ENCODE measurements at places on chromosomes 13 and 19.

DNA sequence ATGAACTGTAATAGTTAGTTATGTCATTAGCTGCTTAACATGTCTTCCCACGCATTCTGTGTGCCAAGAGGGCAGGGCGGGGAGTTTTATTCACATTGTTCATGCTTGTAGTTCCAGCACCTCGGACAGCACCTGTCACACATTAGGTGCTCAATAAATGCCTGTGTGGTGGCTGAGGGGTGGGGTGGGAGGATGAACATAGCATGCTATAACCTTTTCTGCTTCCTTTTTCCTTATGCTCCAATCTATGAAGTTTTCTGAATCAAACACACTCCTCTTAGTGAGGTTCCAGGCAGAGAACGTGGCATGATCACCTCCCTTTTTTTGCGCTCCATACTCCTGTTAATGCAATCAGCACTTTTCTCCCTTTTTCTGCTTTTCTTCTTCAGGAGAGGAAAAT is 15.8 kb upstream of the PTPRS start:
- no peak for DNase-seq

GRCh38 chr19:33296488-33296971 is 5.8 kb downstream of the CEBPA start:
- no peak for DNase-seq

GRCh38 chr19:17289489-17289888 is 7.8 kb downstream of the ANKLE1 start:
- DNase-seq, result no peak

- no peak for DNase-seq
Observed at GRCh38 chr19:49559443-49559842, 20.9 kb downstream of the NOSIP start.

DNA sequence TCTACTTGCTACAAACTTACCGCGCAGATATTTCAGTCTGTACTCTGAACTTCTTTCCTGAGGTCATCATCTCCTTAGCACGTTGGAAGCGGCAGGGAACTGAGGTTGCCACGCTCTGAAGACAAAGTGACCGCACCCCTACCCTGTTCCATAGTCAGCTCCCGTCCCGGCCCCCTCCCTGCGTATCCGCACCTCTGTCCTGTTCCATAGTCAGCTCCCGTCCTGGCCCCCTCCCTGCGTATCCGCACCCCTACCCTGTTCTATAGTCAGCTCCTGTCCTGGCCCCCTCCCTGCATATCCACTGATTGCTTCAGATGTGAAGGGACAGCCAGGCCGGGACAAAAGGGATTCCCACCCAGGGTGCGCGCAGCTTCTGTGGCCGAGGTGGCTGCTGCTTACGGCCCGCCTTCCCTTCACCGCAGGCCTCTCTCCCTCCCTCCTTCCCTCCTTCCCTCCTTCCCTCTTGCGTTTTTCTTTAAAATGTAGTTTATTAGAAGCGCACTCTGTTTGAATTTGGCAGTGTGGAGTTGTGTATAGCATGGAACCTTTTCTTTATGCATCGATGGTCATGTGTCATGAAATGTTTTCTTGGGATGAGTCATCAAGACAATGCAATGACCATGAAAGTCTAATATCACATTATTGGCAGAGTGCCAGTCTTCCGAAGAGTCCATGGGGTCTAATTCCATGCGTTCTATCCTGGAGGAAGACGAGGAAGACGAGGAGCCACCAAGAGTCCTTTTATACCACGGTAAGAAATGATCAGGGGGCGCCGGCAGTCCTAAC is 21.9 kb upstream of the NDUFS7 start:
- no peak for DNase-seq

- DNase-seq, result no peak
Observed at GRCh38 chr19:14428882-14429416, 4.2 kb upstream of the PKN1 start.

DNA sequence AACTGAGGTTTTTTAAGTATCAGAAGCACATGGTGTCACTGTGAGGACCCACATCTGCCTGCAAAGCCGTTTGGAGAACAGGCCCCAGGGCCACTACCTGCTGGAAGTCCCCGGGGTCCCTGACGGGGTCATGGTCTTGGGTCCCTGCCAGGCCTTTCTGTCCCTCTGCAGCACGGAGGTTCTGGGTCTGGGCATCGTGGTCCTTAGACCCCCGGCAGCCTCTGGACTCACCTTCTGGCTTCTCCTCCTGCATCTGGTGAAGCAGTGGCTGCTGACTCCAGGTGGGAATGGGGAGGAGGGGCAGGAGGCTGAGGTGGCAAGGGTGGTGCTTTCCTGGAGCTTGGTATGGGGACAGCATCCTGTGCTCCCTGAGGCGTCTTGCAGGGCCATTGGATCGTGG is 198.6 kb downstream of the TEX29 start:
- DNase-seq, result no peak

- no peak for DNase-seq
Observed at GRCh38 chr13:35953537-35954206, 177.5 kb downstream of the DCLK1 start.

- DNase-seq, result no peak
Observed at GRCh38 chr13:106176117-106176516, 359.3 kb downstream of the EFNB2 start.

DNA sequence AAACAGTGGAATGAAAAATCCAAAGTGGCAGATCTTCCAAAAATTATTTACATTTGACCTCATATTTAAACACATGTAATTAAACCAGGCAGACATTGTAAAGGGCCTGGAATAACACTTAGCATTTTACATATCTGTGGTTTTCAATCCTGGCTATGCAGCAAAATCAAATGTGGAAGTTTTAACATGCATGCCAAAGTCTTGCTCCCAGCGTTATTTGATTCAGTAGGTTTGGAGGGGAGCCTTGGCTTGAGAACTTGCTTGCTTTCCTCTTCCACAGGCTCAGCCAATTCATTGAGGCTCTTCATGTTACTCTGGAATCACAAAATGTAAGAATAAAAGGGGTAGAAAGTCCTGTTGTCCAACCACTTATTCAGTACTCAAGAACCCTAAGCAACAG is 42.5 kb upstream of the INTS6 start:
- DNase-seq, result no peak

- no peak for DNase-seq
Observed at GRCh38 chr19:6414793-6415590, 9.6 kb downstream of the KHSRP start.

- DNase-seq, result no peak
Observed at GRCh38 chr19:3823350-3823713, 37.2 kb upstream of the MATK start.

DNA sequence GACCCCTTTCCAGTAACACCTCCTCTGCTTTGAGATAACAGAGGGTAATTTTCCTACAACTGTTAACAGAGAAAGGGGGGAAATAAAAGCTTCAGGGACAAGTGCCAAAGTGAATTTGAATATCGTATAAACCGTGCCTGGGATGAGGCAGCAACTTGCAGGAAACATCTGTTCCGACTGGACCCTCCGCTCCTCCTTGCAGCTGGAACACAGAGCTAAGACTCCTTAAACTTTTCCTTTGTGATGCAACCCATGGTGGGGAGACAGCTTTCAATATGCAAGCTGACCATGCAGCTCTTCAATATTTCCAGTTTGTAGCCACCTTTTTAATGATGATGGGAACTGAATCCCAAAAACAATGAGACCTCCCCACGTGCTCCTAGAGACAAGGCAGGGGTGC is 432.6 kb downstream of the ZNF536 start:
- DNase-seq, result no peak

DNA sequence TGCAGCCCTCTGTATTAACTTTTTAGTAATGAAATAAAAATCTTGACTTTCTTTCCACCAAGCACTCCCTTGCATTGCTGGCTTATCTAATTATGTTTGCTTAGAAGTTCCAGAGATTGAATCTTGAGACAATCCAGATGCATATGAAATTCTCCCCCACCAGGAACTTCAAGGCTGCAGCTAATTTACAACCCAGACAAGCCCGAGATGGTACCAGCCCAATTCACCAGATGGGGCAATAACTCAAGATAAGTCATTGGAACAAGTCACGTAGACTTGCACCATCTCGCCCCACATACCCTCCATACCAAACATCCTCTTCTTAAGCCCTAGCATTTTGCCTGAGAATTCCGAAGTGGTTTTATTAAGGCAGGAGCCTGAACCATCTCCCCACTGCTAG is 29.0 kb downstream of the UTP14C start:
- no peak for DNase-seq

DNA sequence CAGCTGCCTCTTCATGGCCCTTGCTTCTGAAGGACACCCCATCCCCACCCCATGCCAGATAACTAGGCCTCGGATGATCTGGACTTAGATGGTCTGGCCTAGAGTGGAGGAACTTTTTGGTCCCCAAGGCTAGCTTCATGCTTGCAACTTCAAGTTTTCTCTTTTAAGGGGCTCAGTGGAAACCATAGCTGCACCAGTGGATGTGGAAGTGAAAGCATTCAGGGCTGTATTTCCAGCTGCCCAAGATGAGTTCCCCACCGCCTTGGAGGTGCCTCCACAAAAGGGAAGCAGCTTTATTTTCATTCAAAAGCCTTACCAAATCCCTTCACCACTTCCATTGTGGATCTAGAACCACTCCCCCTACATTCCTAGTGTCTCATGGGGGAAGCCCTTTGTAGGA is 17.6 kb upstream of the GSX1 start:
- no peak for DNase-seq

DNA sequence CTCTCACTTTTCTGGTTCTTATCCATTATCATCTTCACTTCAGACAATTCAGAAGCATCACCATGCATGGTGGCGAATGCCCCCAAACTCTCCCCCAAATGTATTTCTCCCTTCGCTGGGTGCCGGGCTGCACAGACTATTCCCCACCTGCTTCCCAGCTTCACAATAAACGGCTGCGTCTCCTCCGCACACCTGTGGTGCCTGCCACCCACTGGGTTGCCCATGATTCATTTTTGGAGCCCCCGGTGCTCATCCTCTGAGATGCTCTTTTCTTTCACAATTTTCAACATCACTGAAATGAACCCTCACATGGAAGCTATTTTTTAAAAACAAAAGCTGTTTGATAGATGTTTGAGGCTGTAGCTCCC is 2.8 kb upstream of the F10 start:
- no peak for DNase-seq

DNA sequence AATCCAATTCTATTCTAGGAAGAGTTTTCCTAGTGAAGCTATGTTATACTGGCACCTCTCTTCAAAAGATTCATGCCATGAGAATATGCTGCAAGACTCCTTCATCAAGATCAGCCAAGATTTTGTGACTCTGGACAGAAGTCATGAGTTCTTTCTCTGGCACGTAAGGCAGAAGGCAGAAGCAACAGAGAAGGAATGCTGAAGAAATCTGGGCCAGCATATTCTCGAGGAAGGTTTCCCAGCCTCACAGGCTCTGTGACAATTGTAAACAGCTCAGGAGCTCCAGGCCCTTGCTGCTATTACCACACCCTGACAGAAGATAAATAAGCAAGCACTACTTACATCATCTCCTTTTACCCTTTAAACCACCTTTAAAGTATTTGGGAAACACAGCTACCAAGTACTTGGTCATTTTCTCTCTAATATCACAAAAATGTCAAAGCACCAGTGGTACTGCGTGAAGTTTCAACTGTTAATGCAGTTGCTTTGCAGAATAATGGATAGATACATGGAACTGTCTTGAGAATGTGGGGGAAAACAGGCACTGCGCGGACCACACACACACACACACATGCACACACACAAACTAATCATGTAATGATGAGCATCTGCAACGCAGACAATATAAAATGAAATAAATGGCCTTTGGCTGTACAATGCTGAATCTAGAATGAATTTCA is 55.4 kb downstream of the INTS6 start:
- no peak for DNase-seq

DNA sequence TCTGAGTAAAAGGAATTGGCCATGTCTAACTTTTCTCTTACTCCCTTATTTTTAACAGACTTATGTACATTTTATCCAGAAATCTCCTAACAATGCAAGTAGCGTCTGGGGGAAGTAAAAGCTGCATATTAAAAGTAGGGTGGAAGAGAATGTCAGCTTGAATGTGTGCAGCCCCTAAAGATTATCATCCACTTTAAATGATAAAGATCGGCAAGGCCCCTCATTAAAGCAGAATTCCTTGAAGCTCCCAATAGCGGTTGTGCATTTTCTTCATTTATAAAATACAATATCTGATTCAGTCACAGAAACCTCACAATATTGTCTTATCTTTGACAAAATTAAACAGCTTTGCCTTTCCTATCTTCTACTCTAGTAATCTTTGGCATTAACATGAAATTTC is 184.6 kb downstream of the LHFPL6 start:
- DNase-seq, result no peak

GRCh38 chr13:73168226-73168952 is 109.6 kb downstream of the KLF5 start:
- DNase-seq, result no peak

GRCh38 chr19:40585982-40586422 is 9.3 kb downstream of the SHKBP1 start:
- DNase-seq, result no peak

- DNase-seq, result peak; percentile 75
Observed at GRCh38 chr19:18594096-18594823, 5.7 kb downstream of the REX1BD start.

GRCh38 chr13:35599384-35599783 is 122.9 kb upstream of the MAB21L1 start:
- no peak for DNase-seq

DNA sequence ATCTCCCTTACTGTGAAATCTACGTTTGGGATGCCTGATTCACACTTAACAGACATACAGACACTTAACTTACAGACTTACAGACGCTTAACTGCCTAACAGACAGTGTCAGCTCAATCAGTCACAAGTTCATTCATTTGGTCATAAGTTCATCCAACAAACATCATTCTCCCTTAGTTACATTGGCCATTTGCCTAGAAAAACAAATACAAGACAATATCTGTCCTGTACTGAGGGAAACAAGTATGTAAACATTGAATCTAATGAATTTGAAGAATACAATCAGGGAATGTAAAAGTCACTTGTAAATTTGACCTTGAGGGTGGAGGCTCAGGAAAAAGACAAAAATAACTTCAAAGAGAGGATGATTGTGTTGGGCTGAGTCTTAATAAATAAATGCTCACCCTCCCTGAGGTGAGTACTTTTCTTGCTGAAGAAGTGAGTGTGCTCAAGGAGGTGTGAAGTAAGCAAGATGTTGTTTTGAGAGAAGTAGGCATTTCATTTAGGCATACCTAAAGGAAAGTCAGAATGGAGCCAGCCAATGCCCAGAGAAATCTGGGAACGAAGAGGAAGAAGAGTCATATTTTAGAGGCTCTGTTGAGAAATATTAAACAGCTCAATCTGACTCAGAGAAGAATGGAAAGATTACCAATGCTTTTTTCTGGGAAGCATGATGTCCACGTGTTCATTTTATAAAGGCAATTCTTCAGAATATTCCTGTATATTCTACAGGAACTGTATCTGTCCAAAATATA is 958.4 kb upstream of the SLC10A2 start:
- DNase-seq, result no peak

GRCh38 chr19:51807111-51807701 is 12.2 kb downstream of the FPR3 start:
- DNase-seq, result no peak

GRCh38 chr13:67138970-67139369 is 91.2 kb downstream of the PCDH9 start:
- DNase-seq, result no peak

All from stimulated activated CD4-positive, alpha-beta T cell treated with anti-CD3 and anti-CD28 coated beads, Interleukin-12 subunit alpha, Interleukin-12 subunit beta, amount 100 ng/mL, for 4 hours (primary cell).